ENCODE measurements at places on chromosomes 6 and 20.

DNA sequence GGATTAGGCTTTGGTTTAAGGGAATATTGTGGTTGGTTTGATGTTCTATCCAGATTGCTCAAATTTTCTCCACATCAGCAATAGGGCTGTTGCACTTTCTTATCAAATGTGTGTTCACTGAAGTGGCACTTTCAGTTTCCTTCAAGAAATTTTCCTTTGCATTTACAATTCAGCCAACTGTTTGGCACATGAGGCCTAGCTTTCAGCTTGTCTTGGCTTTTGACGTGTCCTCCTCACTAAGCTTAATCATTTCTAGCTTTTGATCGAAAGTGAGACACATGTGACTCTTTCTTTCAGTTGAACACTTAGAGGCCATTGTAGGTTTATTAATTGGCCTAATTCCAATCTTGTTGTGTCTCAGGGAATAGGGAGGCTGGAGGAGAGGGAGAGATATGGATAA, 104.8 kb downstream of the FLRT3 start:
- no peak for DNase-seq

- DNase-seq = no peak
These were observed 197.0 kb upstream of the RNF217 start for GRCh38 chr6:124765280-124765679.

GRCh38 chr20:9139106-9139833, 70.4 kb downstream of the PLCB4 start:
- no peak for DNase-seq

DNA sequence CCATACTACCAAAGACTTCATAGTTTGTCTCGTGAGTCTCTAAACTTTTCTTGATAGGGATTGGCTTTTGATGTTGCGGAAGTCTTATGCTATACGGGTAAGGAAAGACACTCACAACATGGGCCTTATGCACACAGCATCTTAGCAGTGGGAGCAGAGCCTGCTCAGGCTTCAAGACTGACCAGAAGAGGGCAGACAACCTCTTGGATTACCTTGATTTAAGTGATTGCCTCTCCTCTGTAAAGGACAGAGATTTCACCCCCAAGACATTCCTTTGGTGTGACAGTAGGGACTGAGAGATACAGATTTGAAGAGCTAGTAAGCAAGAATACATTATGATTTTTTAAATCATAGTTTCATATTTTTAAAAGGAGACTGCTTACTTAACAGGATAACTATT, 71.0 kb upstream of the SAMD3 start:
- DNase-seq = peak; percentile 3

DNA sequence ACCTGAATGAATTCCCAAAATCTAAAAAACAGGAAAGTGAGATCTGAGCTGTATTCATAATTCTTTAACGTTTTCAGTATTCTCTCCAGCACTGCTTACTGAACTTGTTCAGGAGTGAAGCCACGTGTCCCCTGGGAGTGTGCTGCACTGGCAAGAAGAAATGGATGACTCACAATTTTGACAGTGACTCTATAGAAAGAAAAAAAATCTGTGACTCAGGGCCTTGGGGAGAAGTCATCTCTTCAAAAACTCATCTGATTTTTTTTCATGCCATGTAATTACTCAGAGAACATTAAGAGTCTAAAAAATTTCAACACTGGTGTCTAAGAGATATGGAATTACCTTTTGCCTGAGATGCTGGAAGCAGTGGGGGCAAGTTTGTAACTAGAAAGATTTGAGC, 39.7 kb downstream of the ANKEF1 start:
- no peak for DNase-seq

DNA sequence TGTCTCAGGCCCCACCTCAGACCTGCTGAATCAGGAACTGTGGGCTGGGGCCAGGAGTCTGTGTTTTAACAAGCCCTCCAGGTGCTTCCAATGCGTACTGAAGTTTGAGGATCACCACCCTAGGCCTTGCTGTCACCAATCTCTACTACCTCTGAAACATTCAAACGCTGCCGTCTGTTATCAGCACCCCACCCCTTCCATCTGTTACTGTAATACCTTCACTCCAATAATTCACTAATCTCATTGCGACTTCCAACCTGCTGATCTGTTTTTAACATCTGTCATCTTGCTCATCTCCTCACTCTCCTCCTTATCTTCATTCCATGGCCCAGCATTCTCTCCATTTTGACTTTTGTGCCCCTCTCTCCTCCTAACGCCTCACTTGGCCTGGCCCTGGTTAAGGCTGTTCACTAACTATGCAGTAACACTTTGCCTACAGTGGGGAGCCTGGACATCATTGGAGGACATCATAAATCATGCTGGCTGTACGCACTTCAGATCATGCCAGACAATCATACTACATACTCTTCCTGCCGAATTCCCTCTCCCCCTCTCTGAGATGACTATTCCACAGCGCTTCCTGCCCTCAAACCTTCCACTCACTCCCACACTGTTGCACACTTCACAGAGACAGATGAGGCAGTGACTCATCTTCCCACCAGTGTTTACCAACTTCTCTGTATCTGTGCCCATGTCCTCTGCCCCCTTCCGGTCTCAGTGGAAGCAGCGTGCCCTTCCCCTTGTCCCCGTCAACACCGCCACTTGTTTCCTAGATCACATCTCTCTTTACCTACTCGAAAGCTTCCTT, 3.0 kb upstream of the GUCA1B start:
- DNase-seq = no peak

DNA sequence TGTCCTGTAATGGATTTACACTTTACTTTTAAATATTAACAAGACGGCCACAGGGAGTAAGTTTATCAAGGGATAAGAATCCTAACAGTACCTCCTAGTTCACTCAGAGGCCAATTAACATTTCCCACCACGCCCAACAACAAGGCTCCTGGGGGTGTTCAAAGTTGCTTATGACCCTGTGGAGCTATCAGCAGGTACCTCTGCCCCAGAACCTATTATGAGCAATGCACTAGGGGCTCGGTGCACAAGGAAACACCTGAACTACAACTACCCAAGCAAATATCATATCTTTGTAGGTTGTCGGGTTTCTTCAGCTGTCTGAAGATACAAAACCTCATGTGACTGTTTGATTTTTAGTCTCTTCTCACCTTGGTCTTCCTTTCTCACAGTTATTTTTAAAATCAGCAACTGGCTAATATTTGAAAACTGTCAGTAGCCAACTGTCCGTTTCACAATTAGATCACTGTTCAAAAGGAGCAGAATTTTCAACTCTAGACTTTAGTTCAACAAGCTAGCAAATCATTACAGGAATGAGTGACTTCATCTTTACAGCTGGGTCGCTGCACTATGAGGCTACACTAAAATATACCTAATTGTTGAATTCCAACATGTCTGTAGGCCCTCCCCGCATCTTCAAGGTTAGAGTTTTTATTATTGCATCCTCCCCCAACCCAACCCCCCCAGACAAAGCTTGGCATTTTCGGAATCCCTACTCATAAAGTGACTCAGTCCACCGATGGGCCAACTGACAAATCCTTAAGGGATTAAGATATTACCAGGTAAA, 38.1 kb downstream of the B4GALT5 start:
- no peak for DNase-seq

- DNase-seq = no peak
These were observed 202.1 kb upstream of the PRDM1 start for GRCh38 chr6:105884011-105884410.

- no peak for DNase-seq
These were observed 31.8 kb upstream of the RSPO4 start for GRCh38 chr20:1033751-1034414.

GRCh38 chr6:7920425-7920824, 9.8 kb upstream of the TXNDC5 start:
- DNase-seq = no peak

DNA sequence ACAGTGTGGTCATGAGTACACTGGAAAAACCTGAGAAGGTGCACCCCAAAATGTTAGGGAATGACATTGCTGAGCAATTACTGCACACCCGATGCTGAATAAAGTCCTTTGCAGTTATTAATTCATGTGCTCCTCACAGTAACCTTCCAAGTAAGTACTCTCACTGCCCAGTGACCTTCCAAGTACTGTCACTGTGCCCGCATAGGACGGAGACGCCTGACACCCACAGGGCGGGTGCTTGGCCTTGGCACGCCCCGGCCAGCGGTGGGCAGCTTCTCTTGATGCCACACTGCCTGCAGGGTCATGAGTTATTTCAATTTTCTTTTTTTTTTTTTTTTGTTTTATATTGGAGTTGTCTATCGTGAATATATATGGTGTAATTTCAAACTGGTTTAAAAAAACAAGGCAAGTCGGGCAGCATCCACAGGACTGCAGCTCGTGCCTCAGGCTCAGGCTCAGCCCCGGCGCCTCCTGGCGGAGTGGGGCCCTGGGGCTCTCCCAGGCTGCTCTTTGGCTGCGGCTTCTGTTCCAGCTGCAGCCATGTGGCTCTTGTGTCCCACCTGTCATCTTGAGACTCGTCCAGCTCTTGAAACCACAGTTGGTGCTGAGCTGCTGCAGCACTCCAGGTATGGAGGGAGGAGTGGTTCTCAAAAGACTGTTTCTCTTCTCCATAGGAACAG, 27.0 kb downstream of the PNLDC1 start:
- no peak for DNase-seq

GRCh38 chr20:17427638-17428037, 103.5 kb downstream of the BFSP1 start:
- no peak for DNase-seq

DNA sequence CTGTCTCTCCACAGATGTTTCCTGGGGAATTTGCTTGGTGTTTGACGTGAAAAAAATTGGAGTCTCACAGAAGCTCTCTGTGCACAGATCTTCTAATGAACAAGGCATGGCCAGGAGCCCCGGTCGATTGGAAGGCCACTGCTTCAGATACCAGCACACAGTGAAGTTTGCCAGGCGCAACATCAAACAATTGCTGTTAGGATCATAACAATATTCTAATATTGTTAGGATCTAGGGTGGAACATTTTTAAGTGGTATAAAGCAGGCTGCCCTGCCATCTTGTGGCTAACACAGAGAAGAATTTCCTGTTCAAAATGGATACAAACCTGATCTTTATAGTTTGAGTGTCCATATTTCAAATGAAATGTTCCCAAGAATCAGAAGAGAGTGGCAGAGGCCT, 64.1 kb downstream of the C6orf118 start:
- no peak for DNase-seq

GRCh38 chr6:157211603-157212455, 111.5 kb downstream of the TMEM242 start:
- no peak for DNase-seq

- peak; percentile 56 for DNase-seq
These were observed 28.4 kb downstream of the UQCC2 start for GRCh38 chr6:33683051-33683571.

GRCh38 chr6:35296931-35297600, 552 bp upstream of the DEF6 start:
- no peak for DNase-seq

- no peak for DNase-seq
These were observed 48.3 kb downstream of the ATXN1 start for GRCh38 chr6:16712931-16713484.

Measured in activated T-cell treated with anti-CD3 and anti-CD28 coated beads for 4 hours (primary cell).